PC-9 (cell line): ENCODE measurements at places on chromosomes 12 and 14.

GRCh38 chr14:90416720-90417119 lies 19.9 kb downstream of the CALM1 start:
- H3K4me3 ChIP-seq, result no peak overlapping the region
- H3K27ac ChIP-seq, result no peak overlapping the region
- no peaks in the 10 kb centered on the region for H3K27me3 ChIP-seq
- H3K36me3 ChIP-seq, result no peaks in the 10 kb centered on the region
- peaks cover 15% of the 10 kb centered on the region for H3K4me1 ChIP-seq

- no peaks in the 10 kb centered on the region; the same call in 1 of the 2 replicates for H3K4me1 ChIP-seq
- H3K27me3 ChIP-seq, result no peaks in the 10 kb centered on the region
- H3K36me3 ChIP-seq, result no peaks in the 10 kb centered on the region
- H3K27ac ChIP-seq, result no peak overlapping the region
- H3K4me3 ChIP-seq, result no peak overlapping the region
These were observed 137.9 kb upstream of the ARID2 start for GRCh38 chr12:45591635-45592034.

GRCh38 chr12:11863988-11864387 lies 206.8 kb upstream of the BCL2L14 start:
- H3K4me1 ChIP-seq, result no peaks in the 10 kb centered on the region
- no peak for DNase-seq
- H3K36me3 ChIP-seq, result peaks cover 20% of the 10 kb centered on the region
- H3K27ac ChIP-seq, result peak overlapping the region; percentile 27; the same call in 1 of the 2 replicates
- H3K4me3 ChIP-seq, result no peak overlapping the region

- no peaks in the 10 kb centered on the region for H3K27me3 ChIP-seq
- peaks cover 31% of the 10 kb centered on the region for H3K4me1 ChIP-seq
These were observed 19.6 kb upstream of the LRP1-AS start for GRCh38 chr12:57166971-57167371.

GRCh38 chr14:22898302-22899090 lies 15.5 kb downstream of the REM2 start:
- H3K4me3 ChIP-seq, result no peak overlapping the region
- peaks cover 3% of the 10 kb centered on the region; the same call in 1 of the 2 replicates for H3K36me3 ChIP-seq
- no peak for DNase-seq
